ENCODE measurements at places on chromosomes 13 and 19.

- no peak for DNase-seq
Observed at GRCh38 chr13:21359855-21360254, 99.2 kb downstream of the ZDHHC20 start.

DNA sequence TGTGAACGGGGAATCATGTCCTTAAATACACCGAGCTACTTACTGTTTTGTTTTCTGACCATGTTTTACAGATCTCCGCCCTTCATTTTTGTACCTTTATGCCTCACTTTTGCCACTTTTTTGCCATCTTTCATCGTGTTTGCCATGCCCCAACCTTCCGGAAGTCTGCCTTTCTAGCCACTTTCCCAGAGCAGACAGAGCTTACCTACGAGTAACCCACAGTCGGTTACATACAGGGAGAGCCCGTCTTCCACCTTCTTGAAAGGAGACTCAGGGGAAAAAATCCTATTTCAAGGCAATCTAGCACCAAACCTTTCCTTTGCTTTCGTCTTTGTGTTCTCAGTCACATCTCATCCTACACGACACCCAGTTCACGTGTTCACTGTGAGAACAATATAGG, 26.1 kb downstream of the RFPL4AL1 start:
- no peak for DNase-seq

DNA sequence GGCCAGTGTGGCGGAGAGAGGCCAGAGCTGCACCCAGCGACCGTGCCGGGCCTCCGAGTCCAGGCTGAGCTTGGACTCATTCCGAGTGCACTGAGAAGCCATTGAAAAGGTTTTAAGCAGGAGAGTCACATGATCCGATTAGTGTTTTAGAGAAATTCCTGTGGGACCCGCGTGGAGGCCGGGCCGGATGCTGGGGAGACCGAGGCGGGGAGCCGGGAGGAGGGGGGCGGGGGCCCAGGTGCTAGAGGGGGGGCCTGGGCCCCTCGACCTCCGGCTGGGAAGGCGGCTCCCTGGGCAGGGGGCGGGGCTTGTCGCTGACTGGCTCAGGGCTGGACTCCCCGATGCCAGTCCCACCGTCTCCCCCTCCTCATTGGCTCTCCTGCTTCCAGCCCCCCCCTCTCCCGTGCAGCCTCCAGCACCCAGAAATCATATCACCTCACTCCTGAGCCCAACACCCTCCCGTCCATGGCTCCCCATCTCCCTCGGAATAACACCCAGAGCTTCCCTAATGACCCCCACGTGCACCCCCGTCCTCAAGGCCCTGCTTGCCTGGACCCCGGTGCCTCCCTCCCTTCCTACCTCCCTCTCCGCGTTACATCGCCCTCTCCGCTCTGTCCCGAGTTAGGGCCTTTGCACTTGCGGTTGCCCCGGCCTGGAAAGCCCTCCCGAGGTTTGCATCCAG, 5.2 kb upstream of the ZNF579 start:
- DNase-seq, result no peak

DNA sequence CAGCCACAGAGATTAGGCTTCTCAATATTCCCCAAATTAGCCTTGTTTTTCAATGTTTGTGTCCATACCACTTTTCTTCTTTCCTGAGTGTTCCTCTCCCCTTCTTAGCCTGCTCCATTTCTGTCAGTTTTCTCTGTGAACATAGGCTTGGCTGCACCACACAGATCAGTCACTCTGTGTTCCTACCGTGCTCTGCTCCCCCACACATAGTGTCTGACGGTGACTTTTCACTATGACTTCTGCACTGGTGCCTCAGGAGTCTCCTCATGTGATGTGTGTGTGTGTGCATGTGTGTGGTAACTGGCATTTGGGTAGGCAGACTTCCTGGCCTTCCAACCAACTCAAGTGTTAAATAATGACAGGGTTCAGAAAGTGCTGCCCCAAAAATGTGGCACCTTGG, 47.9 kb upstream of the MYCBP2 start:
- DNase-seq, result no peak

DNA sequence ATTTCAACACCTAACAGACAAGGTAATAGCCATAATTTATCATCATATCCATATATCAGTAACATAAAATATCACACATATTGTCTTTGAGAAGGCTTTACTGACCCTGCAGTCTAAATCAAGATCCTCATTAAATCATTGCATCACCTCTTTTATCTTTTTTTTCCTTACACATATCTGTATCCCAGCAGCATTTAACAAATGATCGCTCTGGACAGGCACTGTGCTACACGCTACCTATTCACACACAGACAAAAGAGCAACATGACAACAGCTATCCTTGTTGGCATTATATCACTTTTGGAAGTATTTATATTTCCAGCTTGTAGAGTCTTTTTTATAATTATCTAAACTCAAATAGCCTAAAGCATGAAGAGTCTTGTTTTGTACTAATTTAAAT, 73.3 kb upstream of the NBEA start:
- DNase-seq, result no peak

DNA sequence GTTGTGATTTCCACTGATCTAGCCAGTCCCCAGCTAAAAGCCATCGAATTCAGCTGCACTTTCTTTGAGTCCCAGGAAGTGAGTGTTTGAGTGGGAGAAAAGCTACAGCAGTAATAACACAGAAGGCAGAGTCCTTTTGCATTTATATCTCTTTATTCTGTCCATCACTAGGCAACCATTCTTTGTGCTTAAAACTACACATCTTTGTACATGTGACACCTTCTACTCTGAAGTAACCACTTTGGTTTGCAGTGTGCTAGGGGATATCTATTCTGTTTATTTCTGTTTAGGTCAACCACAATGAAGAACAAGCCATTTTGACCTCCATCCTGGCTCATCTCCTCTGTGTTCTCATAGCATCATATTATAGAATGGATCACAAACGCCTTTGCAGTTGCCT, 226.0 kb upstream of the SERP2 start:
- DNase-seq, result no peak

DNA sequence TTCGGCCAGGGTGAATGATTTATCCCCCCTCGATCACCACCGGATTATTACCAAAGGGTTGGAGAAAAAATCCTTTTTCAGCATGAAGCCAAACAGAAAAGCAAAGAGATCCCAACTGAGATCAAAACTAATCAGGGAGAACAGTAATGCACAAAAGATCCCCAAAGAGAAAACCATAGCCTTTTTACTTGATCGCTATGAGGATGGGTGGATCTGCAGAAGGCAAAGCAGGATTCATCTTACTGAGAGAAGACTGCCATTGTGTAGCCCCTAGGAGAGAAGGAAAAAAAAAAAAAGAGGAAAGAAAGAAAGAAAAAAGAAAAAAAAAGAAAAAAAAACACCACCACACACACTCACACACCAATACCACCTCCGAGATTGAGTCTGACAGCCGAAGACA, at the start of gene FGF14:
TSS of gene FGF14 (minus strand) at position 283 of the 400 bp plus-strand sequence.
- DNase-seq, result no peak

DNA sequence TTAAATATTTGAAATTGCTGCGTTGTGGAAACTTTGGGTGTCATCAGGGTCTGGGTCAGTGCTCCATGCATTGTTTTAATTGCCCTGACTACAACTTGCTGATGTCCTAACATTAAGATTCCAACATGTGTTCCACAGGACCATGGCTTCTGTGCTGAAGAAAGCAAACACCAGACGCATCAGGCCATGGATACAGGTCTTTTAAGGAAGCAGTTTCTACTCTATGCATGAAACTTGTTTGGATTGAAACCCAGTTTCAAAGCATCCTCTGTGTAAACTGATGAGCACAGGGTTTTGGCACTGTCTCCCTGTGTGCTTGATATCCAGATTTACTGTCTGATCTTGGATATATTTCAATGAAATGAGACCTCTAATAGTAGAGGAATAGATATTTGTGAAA, 328.4 kb upstream of the SLC10A2 start:
- no peak for DNase-seq

DNA sequence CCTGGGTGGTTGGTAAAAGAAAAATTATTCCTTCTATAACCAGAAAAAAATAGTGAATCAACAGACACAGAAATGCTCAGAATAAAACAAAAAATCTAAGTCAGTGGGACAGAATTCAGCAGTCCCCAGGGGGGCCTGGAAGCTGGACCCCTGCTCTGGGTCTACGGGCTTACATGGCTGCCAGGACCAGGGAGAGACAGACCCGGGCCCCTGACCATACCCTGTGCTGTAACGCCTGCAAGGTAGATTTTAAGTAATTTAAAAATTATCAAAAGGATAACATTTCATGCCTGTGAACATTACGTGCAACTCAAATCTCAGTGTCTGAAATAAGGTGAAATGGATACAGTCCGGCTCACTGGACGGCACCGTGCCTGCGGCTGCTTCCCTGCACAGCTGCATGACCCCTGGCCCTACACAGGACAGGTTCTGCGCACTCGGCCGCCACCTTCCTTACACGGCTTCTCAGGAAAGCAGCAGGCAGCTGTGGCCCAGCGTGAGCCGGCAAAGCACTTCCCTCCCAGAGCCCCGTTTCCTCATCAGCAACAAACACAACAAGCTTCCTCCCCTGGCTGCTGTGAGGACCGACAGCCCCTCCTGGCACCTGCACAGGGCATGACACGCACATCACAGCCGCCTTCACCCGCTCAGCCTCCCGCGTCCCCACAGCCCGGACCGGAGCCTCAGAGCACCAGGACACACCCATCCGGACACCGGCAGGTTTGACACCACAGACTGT, 22.2 kb downstream of the RASA3 start:
- peak; percentile 49 for DNase-seq

GRCh38 chr13:101116826-101117225, 299.5 kb downstream of the NALCN start:
- no peak for DNase-seq

- DNase-seq, result no peak
Observed at GRCh38 chr19:1489463-1490310, 463 bp downstream of the PCSK4 start.

DNA sequence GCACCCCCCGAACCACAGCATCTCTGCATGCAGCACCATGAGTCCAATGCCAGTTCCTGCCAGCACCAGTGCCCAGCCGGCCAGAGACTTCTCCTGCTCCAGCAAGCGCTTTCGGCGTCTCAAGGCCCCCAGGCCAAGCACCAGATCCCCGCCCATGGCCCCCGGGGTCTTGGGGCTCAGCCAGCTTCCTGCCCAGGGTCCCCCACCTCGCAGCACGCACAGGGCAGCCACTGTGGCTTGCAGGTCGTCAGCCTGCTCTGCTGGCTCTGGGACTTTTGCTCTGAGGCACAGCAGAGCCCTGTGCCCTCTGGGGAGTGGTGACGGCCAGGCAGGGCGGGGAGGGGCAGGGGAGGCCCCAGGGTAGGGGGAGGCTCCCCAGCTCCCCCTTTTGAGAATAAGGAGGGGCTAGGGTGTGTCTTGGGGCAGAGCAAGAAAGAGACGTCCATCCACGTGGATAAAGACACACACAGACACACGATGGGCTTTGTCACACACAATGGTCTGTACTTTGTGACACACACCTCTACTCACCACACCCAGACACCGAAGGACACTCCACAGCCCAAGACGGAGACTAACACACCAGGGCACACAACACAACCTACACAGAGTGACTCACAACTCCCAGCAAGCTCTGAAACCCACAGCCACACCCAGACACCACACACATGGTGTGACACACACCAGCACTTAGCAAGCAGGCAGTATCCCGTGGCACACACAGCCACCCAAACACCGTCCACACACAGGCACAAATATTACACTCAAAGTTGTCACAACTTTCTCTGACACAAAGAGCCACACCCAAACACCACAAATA, at the start of gene KCNN4:
TSS of gene KCNN4 (minus strand) at position 268 of the 820 bp plus-strand sequence. CDS start at position 156, 112 bp downstream.
- no peak for DNase-seq

DNA sequence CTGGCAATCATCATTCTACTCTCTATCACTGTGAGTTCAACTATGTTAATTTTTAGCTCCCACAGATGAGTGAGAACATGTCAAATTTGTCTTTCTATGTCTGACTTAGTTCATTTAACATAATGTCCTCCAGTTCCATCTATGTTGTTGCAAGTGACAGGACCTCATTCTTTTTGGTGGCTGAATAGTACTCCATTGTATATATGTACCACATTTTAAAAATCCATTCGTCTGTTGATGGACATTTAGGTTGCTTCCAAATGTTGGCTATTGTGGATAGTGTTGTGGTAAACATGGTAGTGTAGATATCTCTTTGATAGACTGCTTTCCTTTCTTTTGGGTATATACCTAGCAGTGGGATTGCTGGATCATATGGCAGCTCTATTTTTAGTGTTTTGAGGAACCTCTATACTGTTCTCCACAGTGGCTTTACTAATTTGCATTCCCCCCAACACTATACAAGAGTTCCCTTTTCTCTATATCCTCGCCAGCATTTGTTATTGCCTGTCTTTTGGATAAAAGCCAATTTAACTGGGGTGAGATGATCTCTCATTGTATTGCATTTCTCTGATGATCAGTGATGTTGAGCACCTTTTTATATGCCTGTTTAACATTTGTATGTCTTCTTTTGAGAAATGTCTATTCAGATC, 124.1 kb downstream of the PCCA start:
- DNase-seq, result no peak

GRCh38 chr13:110250258-110250891, 56.6 kb downstream of the COL4A1 start:
- DNase-seq, result no peak

DNA sequence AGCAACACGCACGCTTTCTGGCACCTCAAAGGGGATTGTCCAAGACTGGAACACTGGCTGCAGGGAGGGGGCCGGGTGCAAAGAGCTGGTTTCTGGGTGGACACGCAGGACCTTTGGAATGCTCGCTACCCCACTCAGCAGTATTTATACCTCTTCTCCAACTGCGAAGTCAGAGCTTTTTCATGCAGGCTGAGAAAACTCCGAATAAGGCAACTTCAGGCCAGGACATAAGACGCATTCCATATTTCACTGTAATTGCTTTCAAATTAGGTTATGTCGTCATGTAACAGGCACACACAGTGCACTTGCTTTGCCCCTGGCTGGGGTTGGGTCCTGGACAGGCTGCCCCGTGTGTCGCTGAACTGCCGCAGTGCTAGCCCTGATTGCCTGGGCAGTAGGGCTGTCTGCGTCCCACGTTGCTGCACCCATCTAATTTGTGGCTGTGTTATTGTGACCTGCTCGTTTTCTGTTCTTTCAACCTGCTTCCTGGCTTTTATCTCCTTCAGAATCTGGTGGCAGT, 44.5 kb downstream of the ACTN4 start:
- DNase-seq, result no peak

DNA sequence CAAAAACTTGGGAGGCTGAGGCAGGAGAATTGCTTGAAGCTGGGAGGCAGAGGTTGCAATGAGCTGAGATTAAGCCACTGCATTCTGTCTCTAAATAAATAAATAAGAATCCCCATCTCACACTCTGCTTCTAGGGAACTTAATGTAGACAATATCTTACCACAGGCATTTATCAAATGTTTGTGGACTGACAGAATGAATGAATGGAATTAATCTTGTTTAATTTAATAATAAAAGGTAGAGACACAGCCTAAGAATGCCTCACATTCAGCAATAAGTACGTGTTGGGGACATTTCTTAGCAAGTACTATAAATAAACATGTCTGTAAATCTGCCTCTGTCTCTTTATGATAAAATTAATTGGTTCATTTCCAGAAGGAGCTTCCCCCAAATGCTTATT, 36.2 kb upstream of the RBM26 start:
- DNase-seq, result no peak

- no peak for DNase-seq
Observed at GRCh38 chr13:30292325-30292724, 15.0 kb downstream of the KATNAL1 start.
